ENCODE measurements at places on chromosomes 6 and 20. TPM values are rescaled to one million over a fixed set of nuclear protein-coding genes. Genes with fewer than 3 reads are reported as not detected.

DNA sequence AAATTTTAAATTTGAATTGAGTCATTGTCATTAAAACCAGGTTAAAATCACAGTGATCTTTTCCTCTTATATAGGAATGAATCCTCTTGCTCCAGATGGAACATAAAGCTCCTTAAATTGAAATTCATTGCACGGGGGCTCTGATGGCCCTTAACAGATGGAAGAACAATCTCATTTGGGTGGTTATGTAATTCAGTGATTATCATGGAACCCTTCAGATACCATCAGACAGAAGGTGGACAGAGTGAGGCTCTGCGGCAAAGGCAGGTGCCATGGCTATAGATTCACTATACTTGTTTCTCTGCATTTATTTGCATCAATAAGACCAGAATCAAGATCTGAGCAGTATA is 17.8 kb upstream of the RNF182 start:
- DNase-seq, result no peak

DNA sequence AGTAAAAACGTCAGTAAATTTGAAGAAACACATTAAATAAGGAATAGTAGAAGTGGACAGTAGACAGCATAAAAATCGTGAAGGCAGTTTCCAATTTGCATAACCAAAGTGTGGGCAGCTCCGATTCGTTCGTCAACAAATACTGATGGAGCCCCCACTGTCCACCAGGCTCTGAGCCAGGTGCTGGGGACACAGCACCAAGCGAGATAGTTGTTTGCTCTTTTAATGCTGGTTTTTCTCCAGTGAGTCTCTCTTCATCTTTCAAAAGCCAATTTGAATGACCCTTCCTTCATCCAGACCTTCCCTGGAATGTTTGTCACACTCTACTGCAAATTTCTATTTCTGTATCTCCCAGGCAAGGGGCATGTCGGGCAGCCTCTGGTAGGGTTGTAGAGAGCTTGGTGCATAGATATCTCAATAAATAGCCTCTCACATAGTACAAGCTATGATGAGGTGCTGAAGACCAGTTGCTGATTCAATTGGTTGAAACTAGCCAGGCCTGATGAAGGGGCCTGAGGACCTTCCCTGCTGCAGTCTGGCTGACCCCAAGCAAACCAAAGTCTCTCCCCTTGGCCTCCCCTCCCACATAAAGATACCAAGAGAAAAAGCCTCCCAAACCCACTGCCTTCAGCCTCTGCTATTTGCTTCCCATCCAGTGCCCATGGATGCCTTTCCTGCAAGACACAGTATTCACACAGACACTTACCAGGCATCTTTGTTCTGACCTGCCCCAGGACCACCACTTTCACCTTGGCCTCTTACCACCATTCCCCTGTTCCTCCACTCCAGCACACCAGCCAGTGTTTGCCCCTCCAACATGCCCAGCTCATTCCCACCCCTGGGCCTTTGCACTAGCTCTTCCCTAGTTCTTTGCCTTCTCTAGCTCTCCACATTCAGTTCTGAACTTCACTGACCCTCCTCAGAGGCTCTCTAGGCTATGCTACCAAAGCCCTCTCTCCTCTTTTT is 125.2 kb downstream of the CEBPB start:
- DNase-seq, result no peak

CNKSR3 gene
- total RNA-seq, result 0.50 TPM

DNA sequence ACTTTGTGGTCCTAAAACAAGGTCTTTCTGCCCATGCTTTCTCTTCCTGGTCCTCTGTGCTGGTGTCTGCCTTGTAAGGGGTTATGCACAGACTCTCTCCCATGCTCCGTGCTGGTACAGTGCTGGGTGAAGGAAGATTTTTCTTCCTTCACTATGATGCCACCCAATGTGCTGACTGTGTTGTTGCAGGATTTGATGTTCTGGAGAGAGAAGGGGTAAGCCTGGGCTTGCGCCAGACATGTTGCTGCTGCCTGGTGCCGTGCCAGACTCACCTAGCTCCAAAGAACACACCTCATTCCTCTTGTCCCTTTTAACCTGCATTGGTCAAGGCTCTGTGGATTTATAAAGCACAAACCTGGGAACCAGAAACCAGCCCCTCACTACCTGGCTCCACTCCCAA is 28.4 kb upstream of the ARMH2 start:
- DNase-seq, result no peak

DNA sequence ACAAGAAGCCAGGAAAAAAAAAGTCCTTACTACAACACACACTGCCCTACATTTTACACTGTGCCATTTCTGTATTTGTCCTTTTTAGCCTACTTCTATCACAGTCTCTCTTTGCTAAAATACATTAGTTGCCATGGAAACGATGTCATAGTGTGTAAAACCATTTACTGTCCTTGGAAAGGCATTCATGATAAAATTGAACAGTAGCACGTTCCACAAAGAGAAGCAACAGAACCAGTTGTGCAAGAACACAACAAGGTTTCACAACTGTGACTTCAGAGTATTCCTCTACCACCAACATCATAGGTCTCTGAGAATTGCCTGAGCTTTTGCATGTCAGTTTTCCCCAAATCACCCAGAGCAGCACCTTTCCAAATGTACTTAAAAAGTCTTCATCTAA is 20.5 kb downstream of the FYN start:
- DNase-seq, result no peak

GRCh38 chr20:22740829-22741228 is 156.5 kb upstream of the FOXA2 start:
- DNase-seq, result no peak

GRCh38 chr20:48574383-48574782 is 253.4 kb downstream of the PREX1 start:
- no peak for DNase-seq

- no peak for DNase-seq
These were observed 166.4 kb upstream of the NT5E start for GRCh38 chr6:85283436-85283835.

DNA sequence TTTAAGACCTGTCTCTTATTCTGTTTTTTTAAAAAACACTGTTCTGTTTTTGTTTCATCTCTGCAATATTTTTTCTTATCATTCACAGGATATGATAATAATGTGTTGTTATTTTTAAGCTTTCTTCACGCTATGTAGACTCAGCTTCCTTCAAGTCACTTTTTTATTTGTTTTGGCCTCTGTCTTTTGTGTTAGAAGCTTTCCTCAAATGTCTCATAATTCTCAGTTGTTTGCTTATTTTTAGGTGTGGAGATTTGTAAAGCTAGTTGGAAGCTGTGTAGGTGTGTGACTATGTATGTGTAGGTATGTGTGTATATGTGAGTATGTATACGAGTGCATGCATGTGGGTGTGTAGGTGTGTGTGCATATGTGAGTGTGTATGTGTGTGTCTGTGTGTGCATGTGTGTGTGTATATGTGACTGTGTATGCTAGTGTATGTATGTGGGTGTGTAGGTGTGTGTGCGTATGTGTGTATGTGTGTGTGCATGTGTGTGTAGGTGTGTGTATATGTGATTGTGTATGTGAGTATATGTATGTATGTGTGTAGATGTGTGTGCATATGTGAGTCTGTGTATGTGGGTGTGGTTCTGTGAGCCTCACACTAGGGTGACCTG is 16.3 kb upstream of the VEGFA start:
- no peak for DNase-seq

MAN1A1 gene
- 36.9 TPM for total RNA-seq

- DNase-seq, result no peak
These were observed 6.4 kb downstream of the FAM83D start for GRCh38 chr20:38932457-38933120.

DNA sequence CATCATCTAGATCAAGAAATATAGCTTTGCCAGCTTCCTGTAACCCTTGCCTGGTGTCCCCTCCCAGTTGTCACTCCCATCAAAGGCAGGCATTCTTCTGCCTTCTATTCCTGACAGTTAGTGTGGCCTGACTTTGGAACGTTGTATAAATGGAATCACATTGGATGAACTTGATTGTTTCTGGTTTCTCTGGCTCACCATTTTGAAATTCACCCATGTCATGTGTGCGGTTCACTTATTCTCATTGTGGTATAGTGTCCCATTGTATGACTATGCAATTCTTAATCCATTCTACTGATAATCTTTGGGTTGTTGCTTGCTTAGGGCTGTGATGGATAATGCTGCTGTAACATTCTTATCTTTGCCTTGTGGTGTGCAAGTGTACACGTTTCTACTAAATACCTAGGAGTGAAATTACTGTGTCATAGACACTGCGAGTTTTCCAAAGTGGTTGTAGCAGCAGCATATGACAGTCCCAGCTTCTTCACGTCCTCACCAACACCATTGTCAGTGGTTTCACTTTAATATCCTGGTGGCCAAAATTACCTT is 73.2 kb downstream of the VEGFA start:
- DNase-seq, result no peak

DNA sequence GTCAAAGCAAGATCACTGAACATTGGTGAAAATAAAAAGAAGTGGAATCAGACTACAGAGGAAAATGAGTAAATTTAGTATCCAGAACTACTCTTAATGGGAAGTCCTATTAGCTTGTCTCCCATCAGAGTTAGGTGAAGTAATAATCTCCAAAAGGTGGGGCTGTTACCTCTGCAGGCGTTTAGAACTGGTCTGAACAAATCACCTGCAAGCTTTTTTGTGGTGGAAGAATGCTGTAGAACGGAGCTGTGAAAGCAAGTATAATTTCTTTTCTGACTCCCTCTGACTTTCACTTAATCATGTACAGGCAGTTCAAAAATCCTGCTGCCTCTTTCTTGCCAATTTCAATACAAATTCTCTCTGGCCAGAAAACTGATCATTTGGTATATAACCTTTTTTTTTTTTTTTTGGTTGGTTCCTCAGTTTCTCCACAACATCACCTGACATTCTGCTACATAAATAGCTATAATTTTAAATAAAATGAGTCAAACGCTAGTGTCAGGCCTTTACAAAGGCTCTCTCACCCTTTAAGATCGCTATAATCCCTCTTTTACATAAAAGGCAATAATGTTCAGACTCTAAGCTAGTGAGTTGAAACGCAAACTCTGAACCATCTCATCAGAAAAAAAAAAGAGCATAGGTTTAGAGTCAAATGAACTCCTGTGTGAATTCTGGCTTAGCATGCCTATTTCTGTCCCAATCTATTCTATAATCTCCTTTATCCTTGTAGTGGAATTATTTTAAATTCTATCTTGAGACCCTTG is 38.8 kb downstream of the CITED2 start:
- no peak for DNase-seq

- no peak for DNase-seq
These were observed 170.5 kb upstream of the TSHZ2 start for GRCh38 chr20:52801628-52802006.

GSTA1 gene
- total RNA-seq, result not detected

DNA sequence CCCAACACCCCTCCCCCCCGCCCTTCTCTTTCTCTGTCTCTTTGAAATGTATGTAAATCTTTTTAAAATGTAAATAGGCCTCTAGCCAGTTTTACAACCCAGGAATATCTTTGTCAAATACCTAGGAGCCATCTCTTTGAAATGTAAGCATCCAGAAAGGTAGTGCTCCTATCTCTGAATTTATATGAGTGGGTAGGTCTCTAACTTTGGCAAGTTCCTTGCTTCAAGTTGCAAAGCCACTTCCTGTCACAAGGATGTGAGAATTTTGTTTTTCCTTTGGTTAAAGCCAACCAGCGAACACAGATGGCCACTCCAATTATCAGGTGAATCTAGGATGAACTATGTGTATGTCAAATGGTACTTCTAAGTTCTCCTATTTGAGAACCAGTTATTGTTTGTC is 6.2 kb upstream of the DEFB132 start:
- DNase-seq, result no peak

GRM1 gene
- not detected for total RNA-seq

DNA sequence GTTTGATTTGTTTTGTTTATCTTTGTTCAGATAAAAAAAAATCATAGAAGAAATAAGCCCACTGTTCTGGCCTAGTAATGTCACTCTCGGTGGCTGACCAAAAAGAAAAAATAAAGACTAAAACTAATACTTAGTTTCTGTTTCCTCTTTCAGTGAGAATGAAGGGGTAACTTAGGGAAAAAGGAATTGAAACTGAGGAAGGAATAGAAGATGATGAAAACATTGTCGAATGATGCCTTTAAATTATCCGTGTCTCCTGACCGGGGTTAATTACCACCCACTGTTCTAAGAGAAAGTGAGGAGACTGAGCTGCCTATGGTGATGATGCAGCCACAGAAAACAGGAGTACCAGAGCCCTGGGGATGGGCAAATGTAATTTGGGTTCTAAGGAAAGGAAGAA is 73.1 kb downstream of the PTCHD4 start:
- DNase-seq, result no peak

GRCh38 chr6:118377711-118378414 is 170.2 kb upstream of the PLN start:
- no peak for DNase-seq
